ENCODE measurements at places on chromosomes 16 and 17.

DNA sequence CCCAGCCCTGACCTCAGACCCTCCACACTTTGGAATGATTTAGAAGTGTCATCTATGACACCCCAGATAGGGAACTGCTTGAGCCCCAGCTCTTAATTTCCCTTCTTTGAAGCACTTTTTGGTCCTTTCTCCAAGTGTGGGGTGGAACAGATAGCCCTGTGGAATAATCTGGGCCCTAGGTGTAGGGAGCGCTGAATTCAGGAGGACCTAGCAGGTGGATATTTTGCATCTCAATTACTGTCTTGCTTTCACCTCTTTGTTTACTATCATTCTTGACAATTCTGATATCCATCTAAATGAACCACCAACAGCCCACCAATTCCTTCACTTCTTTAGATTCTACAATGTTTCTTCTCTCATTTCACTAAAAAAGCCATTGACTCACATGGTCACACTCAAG, 850.4 kb downstream of the KCNJ2 start:
- no peak for DNase-seq

DNA sequence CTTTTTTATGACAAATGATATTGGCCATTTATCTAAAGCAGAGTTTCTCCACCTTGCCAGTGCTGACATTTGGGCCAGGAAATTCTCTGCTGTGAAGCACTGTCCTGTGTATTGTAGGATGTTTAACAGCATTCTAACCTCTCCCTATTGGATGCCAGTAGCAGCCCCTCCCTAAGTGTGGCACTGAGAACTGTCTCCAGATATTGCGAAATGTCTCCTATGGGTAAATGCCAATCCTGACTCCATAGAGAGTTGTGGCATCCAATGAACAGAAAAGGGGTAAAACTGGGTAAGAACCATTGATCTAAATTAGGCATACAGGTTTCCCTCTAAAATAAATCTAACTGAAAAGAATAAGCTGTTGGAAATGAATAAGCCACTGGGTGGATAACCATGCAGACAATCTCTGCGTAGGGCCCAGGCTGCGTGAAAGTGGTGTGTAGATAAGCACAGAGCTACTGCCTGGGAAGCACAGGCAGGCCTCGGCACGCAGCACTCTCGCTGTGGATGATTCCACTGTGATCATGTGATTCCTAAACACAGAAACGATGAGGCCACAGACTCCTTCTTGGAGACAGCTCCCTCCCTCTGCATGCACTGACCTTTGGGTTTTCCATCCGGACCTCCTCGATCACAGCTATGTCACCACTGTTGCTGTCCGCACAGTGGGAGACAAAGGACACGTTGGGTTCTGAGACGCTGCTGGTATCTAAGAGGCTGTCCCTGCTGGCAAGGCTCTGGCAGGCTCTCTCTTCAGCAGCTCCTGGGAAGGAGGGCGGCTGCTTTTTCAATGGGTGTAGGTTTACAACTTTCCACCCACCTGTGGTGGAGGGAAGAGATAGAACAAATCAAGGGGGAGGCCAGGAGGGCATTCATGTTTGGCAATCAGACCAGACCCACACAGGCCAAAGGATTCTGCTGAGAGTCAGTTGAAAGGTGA, 44.1 kb downstream of the GTF3C1 start:
- no peak for DNase-seq

DNA sequence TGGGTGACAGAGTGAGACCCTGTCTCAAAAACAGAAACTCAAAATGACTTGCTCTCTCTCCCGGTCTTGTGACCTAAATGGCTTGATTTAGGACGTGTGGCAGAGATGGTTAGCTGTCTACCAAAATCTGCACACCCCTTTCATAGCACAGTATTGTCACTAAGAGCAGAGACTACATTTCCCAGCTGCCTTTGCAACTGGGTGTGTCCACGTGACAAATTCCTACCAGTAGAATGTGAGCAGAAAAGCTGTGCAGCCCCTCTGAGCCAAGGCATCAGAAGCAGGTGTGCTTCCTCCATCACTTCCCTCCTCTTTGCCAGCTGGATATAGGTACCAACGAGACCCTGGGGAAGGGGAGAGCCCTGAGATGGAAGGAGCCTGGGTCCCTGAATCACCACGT, 25.5 kb downstream of the GPR142 start:
- DNase-seq, result no peak

DNA sequence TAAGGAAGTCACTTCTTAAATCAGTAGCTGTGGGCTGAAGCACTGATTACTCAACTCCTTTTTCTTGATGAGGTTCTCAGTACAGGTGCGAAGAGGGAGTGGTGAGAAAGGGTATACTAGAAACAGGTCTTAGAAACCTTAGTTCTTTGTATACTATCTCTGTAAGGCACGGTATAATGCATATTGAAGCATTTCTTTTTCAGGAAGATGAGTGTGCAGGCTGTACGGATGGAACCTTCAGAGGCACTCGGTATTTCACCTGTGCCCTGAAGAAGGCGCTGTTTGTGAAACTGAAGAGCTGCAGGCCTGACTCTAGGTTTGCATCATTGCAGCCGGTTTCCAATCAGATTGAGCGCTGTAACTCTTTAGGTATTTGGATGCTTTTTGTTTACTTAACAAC, 39.2 kb downstream of the CYLD start:
- no peak for DNase-seq

- no peak for DNase-seq
These were observed 251 bp upstream of the HSF5 start for GRCh38 chr17:58488428-58488890.

- peak; percentile 84 for DNase-seq
These were observed 21.0 kb downstream of the CYB5D2 start for GRCh38 chr17:4163951-4164350.

- peak; percentile 93 for DNase-seq
These were observed 50.0 kb downstream of the PLD6 start for GRCh38 chr17:17156107-17156506.

- DNase-seq, result no peak
These were observed 2.6 kb upstream of the SYNGR3 start for GRCh38 chr16:1987198-1987597.

DNA sequence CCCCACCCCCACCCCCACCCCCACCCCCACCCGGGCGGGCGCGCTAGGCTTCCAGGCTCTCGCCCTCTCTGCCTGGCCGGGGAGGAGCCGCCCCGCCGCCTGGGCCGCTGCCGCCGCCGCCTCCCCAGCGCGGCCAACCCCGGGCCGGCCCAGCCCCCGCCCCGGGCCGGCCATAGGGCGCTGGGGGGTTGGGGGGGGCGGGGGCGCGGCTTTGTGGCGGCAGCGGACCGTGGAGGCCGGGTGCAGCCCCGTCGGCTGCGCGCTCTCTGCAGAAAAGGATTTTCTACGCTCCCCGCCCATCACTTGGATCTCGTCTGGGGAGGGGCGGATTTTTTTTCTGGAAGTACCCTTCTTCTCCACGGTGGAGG, 230.9 kb downstream of the MRTFB start:
- DNase-seq, result peak; percentile 67

GRCh38 chr16:30910427-30911029, 12.8 kb upstream of the FBXL19 start:
- DNase-seq, result no peak

DNA sequence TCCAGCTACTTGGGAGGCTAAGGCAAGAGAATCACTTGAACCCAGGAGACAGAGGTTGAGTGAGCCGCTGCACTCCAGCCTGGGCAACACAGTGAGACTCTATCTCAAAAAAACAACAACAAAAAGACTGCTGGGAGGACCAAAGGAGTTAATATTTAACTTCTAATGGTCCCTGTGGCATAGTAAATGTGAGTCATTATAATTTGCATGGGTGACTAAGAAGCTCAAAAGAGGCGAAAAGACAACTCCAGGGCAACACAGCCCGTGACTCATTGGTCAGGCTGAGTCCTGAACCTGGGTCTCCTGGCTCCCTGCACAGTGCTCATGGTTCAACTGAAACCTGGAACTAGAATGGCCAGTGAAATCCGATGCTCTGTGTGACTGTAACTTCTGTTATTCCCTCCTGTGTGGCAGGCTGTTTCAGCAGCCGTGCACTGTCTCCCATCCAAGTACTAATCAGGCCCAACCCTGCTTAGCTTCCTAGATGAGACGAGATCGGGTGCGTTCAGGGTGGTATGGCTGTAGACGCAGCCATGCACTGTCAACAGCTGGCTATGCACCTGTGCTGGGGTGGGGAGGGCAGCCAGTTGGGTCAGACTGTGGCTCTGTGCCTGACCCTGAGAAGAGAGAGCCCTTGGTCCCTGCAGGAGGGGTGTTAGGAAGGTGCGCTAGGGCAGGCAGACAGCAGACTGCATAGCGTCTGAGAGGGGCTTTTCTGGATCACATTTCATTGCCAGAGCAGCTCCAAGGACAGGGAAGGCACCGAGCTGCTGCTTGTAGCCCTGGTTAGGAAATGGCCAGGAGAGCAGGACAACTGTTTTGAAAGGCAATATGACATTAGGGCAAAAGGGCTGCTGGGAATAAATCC, 14.5 kb upstream of the GPRC5C start:
- no peak for DNase-seq

DNA sequence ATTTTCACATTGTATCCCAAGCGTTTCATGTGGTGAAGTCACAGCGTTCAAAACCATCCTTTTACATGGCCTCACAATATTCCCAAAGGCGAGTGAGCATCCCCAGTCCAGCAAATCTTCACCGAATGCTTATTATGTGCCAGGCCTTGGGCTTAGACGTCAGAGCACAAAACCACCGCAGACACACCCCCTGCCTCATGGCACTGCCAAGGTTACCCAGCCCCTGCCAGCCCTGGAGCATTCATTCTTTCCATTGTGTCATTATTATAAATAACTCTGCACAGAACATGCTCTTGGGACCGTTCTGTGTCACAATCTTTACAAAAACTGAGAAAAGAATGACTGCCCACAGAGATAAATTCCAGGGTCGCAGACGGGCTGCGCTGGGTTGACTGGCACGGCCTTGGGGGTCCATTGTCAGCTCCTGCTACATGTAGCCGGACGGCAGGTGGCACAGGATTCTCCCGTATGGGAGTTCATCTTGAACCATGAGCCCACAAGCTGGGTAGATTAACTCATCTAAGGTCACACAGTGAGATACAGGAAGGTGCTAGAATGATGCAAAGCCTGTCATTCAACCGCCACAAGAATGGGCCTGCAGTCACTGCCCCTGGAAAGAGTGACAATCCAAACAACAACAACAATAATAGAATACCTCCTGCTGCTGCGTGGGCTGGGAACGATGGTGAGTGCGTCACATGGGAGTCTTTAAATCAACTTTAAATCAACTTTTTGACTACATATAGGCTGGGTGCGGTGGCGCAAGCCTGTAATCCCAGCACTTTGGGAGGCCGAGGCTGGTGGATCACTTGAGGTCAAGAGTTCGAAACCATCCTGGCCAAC, 4.5 kb upstream of the NECAB2 start:
- no peak for DNase-seq

DNA sequence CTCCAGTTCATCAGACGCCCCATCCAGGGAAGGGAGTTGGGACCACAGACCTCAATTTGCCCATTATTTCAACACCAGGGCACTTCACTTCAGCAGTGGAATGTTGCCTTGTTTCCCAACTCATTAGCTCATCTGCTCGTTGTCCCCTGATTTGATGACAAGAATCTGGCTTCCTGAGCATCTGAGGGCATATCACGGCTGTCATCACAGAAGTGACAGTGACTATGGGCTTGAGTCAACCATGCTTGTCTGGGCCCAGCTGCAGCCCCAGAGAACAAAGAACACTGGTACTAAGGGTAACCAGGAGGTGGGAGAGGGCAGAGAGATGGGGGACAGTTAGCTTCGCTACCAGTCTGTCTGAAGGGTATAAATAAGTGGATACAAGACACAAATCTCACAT, 266.0 kb upstream of the SDK2 start:
- DNase-seq, result no peak

GRCh38 chr17:76678330-76678729, 32.4 kb downstream of the MXRA7 start:
- no peak for DNase-seq

- peak; percentile 55 for DNase-seq
These were observed 53.6 kb downstream of the WNT3 start for GRCh38 chr17:46764709-46765401.

GRCh38 chr16:84313921-84314320, 19.2 kb downstream of the WFDC1 start:
- no peak for DNase-seq

DNA sequence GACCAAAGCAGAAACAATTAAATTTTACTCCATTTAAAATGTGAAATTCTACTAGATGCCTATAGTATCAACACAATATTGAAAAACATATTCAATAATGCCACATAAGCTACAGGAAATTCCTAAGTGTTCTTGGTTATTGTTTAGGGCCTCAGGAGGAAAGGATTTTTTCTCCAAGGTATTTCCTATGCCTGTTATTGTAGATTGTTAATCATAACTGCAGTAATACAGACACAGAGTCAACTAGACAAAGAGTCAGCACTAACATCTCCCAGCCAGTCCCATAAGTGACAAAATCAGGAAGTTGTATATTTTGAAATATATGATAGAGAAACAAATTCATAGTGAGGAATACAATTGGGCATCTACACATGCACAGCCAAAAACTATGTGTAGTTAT, 782.7 kb upstream of the KIF2B start:
- no peak for DNase-seq

DNA sequence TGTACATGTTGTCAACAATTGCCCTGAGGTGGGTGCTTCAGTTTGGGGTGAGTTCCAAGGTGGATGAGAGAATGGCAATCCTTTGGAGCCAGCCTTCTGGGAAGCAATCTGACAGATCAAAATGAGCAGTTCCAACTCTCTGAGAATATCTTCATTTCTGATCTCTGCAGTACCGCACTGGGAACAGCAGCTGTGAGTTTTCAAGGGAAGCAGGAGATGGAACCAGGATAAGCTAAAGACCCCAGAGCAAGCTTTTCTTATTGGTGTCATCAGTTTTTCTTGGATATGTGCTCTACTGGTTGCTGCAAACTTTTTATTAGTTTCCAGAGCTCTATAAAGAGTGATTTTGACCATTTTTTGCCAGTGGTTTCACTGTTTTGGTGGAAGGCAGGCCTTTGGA, 94.7 kb downstream of the KCNJ12 start:
- DNase-seq, result no peak

GRCh38 chr16:59259074-59259949, 525.2 kb upstream of the GOT2 start:
- DNase-seq, result no peak

- no peak for DNase-seq
These were observed 10.9 kb downstream of the COG4 start for GRCh38 chr16:70512456-70512855.

GRCh38 chr17:82443465-82444283, 6.9 kb downstream of the CYBC1 start:
- DNase-seq, result peak; percentile 23

DNA sequence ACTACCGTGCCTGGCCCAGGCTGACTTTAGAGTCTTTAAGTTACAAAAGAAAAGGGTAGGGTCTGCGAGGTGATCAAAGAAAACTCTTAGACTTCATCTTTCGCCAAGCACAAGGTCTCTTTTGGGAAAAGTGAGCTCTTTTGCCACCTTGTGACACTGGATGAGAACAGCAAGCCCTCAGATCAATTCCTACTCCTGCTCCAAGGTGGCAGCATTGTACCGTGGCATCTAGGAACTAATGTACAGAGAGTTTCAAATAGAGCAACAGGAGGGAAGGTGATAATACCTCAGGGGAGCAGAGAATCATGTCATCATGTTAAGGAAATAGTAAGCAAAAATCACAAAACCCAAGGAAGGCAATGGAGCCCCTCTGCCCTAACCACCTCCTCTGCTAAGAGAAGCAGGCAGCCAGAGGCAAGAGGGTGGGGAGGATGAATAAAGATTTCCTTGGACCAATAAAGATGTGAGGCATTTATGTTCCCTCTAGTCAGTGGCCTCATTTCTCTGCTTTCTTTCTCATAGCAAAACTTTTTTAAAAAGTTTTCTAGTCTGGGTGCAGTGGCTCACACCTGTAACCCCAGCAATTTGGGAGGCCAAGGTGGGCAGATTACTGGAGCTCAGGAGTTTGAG, 2.1 kb upstream of the C17orf78 start:
- DNase-seq, result peak; percentile 88
